Neural crest cell (in vitro differentiated cells): ENCODE measurements at places on chromosomes 7 and 10.

DNA sequence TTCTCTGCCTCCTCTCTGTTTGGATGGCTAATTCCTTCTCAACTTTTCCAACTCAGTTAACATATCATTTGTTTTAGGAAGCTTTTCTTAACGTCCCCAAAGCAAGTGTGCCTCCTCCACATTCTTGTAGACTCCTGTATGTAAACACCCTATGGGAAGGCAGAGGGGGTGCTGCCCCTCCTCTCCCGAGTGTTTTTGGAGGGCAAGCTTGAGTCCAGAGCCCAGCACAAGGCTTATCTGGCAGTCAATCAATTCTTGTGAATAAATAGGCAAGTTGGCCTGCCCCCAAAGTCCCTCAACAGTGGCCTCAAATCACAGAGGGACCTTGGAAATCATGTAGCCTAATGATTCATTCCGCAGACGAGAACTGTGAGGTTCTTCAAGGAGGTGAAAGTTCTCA lies 305.6 kb downstream of the RPS24 start:
- peaks cover 28% of the 10 kb centered on the region for H3K4me1 ChIP-seq
- no peak overlapping the region for H3K27ac ChIP-seq
- H3K27me3 ChIP-seq = no peaks in the 10 kb centered on the region

GRCh38 chr7:134660961-134661376 lies 14.3 kb downstream of the BPGM start:
- H3K36me3 ChIP-seq = peaks cover 8% of the 10 kb centered on the region
- H3K27ac ChIP-seq = no peak overlapping the region
- H3K4me1 ChIP-seq = no peaks in the 10 kb centered on the region
- no peak overlapping the region for H3K4me3 ChIP-seq
- DNase-seq = no peak

DNA sequence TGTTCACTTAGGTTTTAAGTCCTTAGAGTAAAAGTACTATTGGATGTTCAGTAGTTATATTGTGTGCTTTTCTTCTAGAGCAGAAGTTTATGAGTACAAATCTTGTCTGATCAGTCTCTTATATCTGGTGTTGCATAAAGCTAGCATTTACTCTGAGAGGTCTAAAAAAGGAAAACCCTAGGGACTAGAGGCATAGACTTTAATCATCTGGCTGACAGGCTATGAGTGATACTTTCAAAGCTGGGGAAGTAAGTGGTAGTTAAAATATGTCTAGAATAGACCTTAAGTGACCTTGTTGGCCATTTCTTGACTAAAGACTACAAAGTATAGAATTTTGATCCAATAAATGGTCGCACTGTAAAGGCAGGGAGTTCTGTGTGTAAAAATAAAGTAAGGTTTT lies 32.9 kb upstream of the PHYHIPL start:
- no peak for DNase-seq
- peaks cover 4% of the 10 kb centered on the region for H3K4me1 ChIP-seq
- no peak overlapping the region for H3K4me3 ChIP-seq

GRCh38 chr7:99035723-99036545 lies 108.0 kb downstream of the SMURF1 start:
- DNase-seq = no peak
- no peak overlapping the region for H3K4me3 ChIP-seq
- H3K27ac ChIP-seq = no peak overlapping the region
- peaks cover 5% of the 10 kb centered on the region for H3K4me1 ChIP-seq

DNA sequence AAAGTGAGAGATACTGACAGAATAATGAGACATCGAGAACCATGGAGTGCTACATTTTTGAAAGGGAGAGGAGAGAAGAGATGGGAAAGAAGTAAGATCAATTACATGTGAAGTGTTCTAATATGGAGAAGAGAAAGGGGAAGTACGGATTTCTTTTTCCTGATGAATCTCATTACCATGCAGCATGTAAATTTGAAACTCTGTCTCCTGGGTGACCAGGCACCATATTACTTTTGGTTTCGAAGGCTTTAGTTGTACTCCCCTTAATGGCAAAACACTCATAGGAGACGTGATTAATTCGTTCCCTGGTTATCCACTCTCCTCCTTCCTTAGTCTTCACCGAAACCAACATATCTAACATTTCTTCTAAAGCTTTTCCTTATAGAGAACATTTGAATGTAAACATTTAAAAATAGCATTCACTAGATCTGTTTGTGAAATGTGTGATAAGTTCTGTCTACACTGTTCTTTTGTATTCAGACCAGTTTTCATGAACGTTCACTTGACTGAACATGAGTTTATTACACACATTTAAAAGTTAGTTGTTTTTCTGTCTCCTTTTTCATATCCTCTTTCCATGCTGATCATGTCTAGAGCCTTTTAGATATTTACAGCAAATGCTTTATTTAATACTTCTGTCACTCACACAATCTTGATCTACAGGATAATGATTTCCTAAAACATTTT lies 80.2 kb upstream of the MSRB2 start:
- H3K36me3 ChIP-seq = no peaks in the 10 kb centered on the region
- peaks cover 28% of the 10 kb centered on the region for H3K4me1 ChIP-seq
- no peak overlapping the region for H3K27ac ChIP-seq
- DNase-seq = no peak
- H3K27me3 ChIP-seq = no peaks in the 10 kb centered on the region
- no peak overlapping the region for H3K4me3 ChIP-seq

DNA sequence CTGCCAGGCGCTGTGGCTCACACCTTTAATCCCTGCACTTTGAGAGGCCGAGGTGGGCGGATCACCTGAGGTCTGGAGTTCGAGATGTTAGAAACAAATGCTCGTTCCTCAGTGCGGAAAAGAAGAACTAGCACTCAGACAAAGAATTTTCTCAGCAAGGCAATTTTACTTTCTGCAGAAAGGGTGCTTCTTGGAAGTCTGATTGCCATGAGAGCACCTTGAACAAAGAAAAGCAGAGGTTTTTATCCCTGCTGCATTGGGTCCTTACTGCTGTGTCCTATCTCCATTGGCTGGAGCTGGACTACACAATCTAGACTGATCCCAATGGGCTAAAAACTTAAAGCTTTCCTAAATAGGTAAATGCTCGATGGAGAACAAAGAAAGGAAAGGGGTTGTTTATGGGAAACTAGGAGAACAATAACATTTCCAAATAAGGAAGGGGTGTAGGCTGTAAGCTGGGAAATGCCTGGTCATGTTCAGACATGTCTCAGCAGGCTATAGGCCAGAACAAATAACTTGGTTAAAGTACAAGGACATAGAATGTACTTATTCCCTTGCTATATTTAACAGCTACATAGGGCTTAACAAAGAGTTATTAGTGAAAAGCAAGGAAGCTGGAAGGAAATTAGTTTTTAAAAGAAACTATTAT lies 26.1 kb upstream of the ACTR3B start:
- H3K36me3 ChIP-seq = peaks cover 6% of the 10 kb centered on the region
- no peak for DNase-seq
